DMS53 (cell line): ENCODE measurements at places on chromosomes 2 and 18.

DNA sequence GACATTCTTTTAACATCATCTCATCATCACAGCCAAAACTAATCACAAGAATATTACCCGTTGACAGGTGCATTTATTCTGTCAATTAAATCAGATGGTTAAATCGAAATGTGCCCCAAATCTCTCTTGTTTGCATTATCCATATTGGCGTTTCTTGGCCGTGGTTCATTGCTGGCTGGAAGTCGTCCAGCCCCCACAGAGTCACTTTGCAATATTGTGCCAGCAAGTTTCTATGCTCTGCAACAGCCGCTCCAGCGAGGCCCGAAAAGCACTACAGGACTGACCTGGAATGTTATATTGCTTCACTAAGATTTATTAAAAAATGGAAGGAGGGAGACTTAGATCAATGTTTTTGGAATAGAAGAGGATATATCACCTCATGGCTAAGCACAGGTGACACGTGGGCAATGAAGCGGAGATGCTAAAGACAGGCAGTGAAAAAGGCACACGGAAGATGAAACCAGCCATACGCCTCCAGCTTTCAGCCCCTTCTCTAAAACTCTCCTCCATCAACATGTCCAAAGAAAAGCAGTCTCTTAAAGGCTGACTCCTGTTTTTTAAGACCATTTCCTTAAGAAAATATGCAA is 176.8 kb upstream of the VRK2 start:
- DNase-seq, result no peak

- peak; percentile 93 for DNase-seq
Observed at GRCh38 chr2:25041307-25041927, 459 bp upstream of the EFR3B start.

DNA sequence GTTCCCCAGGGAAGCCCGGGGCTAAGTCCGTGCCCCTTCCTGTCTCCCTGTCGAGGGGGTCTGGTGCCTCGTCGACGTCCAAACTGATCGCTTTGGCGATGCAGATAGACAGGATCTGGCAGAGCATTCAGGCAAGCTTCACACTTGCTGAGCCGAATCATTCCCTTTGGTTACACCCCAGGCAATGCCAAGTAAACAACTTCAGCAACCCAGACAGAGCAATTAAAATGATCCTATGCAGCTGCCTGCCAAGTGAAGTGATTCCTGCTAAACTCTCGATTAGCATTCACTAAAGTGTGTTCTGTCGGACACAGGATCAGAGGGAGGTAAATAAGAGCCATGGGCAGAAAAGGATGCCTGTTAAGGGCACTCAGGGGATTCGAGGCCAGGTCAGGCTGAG is 108.2 kb upstream of the RAB12 start:
- DNase-seq, result peak; percentile 56

DNA sequence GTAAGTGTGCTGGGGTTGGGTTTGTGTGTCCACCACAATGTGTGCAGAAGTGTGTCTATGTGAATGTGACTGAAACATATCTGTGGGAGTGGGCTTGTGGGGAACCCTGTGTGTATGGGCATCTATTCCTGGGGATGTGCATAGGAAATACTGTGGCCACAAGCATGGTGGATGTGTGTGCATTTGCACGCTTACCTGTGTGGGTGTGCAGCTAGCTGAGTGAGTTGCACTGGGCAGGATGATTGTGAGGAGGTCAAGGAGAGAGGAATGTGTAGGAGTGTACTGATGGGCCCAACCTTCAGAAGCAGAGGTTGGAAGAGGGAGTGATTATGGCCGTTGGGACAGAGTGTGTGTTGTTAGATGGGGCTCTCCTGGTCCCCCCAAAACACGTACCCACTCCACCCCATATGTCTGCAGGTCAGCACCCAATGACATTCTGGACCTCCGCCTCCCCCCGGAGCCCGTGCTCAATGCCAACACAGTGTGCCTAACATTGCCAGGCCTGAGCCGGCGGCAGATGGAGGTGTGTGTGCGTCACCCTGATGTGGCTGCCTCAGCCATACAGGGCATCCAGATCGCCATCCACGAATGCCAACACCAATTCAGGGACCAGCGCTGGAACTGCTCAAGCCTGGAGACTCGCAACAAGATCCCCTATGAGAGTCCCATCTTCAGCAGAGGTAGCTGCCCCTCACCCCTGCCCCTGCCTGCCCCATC is 1.2 kb downstream of the WNT10A start:
- no peak for DNase-seq

- DNase-seq, result no peak
Observed at GRCh38 chr2:120452945-120453634, 107.2 kb downstream of the INHBB start.

- peak; percentile 55 for DNase-seq
Observed at GRCh38 chr18:30175621-30176225, 866.8 kb downstream of the DSC3 start.

- no peak for DNase-seq
Observed at GRCh38 chr2:40173276-40173675, 278.6 kb downstream of the SLC8A1 start.
